ENCODE measurements at places on chromosomes 1 and 21.

GRCh38 chr1:175602026-175602585 lies 141.3 kb downstream of the TNR start:
- DNase-seq: no peak

DNA sequence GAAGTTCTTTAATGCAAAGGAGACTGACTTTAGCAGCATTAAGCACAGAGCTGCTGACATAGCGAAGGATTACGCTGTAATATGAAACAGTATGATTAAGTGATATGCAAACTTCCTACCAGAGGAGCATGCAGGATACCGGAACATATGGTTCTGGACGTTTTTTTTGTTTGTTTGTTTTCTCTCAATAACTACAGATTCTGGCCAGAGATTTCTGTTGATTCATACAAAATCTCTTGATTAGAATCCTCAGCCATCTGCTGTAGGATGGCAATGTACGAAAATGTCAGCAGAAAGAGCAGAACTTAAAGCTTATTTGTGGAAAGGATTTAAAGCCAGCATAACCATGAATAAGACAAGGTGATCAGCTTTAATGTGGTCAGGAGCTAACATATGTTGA lies 970.7 kb downstream of the KCNT2 start:
- DNase-seq: no peak

- peak; percentile 52 for DNase-seq
Measured at GRCh38 chr1:20365421-20366055, 74.9 kb downstream of the VWA5B1 start.

GRCh38 chr1:55506740-55507577 lies 291.8 kb upstream of the USP24 start:
- DNase-seq: no peak

DNA sequence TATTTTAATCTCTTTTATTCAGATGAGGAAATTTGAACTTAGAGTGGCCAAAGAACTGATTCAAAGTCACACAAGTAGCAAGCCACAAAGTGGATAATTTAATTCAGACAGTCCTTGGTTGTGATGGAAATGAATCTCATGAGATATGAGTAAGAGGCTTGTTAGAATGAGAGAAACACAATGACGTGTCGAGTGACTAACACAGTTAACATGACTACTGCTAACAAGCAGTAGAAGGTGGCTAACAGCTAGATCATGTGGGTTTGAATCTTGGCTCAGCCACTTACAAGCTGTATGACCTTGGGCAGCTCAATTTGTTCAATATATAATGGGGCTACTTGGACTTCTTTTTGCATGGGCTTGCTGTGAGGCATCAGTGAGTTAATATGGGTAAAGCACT lies 104.5 kb upstream of the LMO4 start:
- no peak for DNase-seq

GRCh38 chr1:192578144-192578909 lies 2.8 kb downstream of the RGS1 start:
- no peak for DNase-seq

- DNase-seq: peak; percentile 90
Measured at GRCh38 chr1:6359216-6360116, 34.1 kb downstream of the ACOT7 start.

DNA sequence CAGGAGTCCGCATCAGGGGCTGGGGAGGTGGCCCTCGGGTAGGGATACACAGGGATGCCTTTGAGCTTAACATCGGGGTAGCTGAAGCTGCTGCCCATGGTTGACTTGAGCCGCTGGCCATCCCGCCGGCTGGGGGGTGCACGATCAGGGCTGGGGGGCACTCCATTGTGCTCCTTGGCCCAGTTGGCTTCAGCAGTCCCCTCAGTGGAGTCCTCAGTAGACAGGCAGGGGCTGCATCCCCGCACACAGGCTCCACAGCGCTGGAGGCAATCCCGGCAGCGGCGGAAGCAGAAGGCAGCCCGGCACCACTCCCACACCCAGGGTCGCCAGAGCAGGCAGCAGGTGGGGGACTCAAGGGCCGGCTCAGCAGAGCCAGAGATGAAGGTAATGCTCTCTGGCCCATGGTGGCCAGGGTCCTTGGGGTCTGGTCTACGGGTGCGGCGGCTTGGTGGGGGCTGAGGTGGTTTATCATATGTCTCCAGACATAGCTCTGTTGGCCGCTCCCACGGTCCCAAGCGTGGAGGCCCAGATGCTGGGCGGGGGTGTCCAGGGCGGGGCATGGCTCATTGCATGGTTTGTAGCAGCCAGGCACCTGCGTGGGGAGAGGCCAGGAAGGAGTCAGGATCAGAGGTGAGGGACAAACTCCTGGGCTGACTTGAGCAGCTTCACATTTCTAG lies 8.3 kb downstream of the KDF1 start:
- no peak for DNase-seq

GRCh38 chr1:116679828-116680628 lies 12.5 kb upstream of the IGSF3 start:
- no peak for DNase-seq

- no peak for DNase-seq
Measured at GRCh38 chr1:2460996-2461751, 14.9 kb upstream of the PLCH2 start.

DNA sequence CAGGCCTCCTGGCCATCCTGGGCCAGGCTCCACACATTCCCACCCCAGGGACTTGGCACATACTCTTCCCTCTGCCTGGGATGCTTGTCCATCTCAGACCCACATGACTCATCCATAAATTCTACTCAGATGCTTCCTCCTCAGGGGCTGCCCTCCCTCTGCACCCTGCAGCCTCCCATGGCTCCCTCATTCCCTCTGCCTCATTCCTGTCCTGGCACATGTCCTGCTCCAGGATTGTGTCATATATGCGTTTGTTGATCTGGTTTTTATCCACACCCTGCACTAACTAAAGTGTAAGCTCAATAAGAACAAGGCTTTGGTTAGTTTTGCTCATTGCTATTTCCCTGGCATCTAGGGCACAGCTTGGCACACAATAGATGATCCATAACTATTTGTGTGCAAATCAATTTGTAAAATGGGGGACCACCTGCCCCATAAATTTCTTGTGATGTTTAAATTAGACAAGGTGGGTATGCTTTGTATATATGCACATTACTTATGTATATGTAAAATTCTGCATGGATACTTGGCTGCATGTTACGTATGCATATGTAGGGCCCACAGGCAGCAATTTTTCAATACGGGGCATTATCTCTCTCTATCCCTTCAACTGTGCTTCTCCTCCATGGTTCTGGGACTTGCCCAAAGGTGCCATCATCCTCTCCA lies 191.4 kb downstream of the PTPRU start:
- DNase-seq: no peak

DNA sequence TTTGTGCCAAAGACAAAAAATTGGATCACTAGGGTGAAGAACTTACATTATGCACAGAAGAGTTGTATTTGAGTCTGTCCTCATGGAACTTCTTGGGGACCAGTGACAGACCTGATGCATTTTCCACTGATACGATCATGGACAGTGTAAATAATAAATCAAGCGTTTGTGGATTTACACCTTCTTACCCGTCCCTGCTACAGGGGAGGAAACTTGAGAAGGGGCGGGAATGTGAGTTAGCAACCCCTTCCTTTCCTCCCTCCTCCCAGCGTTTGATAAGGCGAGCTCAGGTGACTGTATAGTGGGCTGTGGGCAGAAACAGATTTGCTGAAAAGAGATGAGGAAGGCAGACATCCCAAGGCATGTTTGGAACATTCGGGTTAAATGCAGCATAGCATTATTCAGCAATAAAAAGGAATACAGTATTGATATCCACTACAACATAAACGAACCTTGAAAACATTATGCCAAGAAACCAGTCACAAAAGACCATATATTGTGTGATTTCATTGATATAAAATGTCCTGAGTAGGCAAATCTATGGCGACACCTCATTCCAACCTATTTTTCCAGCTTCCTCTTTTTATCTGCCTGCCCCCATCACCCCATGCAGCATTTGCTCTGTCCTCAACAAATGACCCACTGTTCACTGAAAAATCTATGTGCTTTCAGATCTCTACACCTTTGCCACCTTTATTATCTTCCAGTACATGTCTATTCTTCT lies 128.7 kb downstream of the ZZZ3 start:
- no peak for DNase-seq

DNA sequence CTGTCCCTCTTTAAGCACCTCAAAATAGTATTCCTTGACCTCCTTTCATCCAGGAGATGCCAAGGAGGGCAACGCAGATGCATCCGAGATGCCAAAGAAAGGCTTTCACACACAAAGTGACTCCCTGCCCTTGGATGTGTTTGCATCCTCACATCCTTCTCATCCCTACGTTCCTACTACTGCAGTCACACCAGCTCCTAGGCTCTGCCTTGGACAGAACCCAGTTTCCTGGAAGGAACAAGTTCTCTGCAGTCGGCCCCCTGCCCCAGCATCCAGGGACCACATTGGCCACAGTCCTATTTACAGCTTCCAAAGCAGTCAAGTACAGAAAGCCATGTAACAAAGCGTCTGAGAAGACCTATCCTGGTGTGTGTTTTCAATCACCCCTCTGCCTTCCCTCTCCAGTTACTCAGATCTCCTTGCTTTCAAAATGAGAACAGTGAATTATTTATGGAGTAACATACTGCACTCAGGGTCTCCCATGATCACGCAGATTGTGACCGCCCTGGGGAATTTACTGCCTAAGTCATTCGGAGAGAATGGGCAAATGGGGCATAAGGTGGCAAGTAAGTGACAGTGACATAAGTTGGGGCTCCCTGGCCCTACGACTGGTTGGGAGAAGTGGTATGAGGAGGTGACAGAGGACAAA lies 21.8 kb upstream of the SRP9 start:
- no peak for DNase-seq

GRCh38 chr1:46526691-46527291 lies 24.7 kb downstream of the KNCN start:
- no peak for DNase-seq

DNA sequence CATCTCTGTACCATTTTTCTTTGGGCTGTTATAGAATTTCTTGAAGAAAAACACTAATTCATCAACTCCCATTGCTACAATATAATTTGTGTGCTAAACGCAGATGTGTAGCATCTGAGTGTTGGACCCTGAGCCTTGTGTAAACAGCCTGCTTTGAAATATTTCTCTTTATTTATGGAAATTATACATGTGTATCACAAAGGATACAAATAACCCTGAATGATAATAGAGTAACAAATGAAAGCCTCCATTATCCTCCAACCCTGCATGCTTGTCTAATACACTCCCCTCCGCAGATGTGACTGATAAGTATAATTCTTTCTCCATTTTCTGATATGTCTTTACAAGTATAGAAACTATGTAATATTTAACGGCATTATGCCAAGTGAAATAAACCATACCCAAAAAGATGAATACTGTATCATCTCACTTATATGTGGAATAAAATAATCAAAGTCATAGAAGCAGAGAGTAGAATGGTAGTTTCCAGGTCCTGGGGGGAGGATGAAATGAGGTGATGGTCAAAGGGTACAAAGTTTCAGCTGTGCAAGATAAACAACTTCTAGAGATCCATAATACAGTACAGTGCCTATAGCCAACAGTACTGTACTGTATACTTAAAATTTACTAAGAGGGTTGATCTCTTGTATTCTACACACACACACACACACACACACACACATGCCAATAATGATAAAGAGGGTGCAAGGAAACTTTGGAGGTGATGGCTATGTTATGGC lies 2.8 kb upstream of the ADAM30 start:
- DNase-seq: no peak

- no peak for DNase-seq
Measured at GRCh38 chr1:26922901-26923300, 1.4 kb downstream of the NUDC start.

- DNase-seq: peak; percentile 54
Measured at GRCh38 chr1:93607814-93608186, 73.8 kb downstream of the BCAR3 start.

DNA sequence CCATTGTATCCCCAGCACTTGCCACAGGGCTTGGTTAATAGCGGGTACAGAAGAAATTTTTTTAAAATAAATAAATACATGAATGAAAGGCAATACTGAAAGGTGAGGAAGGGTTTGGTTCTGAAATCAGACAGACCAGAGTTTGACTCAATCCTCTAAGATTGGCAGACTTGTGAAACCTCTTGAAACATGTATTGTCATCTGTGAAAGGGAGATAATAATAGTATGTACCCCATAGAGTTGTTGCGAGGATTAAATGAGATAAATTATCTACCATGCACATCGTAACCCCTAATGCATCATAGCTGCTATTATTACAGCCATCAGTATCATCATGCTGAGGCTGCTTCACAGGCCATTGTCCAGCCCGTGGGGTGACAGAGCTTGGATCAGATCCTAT lies 41.4 kb downstream of the S1PR1 start:
- DNase-seq: no peak

DNA sequence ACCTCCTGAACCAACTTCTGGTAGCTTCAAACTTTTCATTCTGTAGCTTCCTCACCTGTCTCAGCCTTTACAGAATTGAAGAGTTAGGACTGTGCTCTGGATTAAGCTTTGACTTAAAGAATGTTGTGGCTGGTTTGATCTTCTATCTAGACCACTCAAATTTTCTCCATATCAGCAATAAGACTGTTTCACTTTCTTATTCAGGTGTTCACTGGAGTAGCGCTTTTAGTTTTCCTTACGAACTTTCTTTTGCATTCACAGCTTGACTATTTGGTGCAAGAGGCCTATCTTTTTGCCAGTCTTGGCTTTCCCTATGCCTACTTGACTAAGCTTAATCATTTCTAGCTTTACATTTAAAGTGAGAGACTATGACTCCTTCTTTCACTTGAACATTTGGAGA lies 31.5 kb downstream of the FGGY start:
- DNase-seq: no peak

DNA sequence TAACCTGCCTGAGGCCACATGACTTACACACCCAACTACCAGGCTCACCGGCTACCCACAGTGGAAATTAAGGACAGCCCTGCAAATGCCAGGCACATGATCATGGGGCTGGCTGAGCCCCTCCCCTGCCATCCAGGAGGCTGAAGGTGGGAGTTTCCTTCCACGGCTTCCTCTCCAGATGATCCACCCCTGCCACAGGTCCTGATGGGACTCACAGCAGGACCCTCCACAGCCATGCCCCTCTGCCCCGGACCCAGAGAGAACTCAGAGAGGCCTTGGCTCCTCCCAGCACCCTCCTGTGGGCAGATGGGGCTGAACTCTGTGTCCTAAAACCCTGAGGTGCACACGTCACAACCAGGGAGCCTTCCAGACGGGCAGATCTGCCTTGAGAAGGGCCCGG lies 29.1 kb upstream of the CASZ1 start:
- DNase-seq: no peak

DNA sequence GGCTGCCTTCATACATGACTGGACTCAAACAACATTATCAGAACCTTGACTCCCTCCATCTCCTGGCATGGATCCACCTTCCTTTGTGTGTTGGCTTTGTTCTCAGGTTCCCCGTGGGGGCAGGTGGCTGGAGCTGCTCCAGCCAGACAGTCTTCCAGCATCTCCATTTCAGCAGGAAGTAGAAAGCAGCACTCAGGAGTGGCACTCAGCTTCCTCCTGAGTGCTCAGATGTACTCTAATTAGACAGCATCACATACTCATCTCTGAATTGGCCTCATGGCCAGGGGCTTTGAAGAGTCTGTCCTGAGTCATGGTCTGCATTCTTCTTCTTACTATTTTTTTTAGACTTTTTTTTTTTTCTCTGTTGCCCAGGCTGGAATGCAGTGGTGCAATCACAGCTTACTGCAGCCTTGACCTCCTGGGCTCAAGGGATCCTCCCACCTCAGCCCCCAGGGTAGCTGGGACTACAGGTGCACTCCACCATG lies 27.9 kb downstream of the OVAAL start:
- DNase-seq: no peak

- no peak for DNase-seq
Measured at GRCh38 chr1:215601276-215601675, 34.2 kb downstream of the KCTD3 start.

Data from posterior vena cava (tissue), 2 donors.